Breast epithelium (tissue), 4 donors: ENCODE measurements at places on chromosomes 16 and 17.
A peak's percentile ranks its signal among the peaks of the same experiment; 100 is the strongest.

- H3K4me3 ChIP-seq, result no peak overlapping the region
- H3K27me3 ChIP-seq, result no peaks in the 10 kb centered on the region
- H3K36me3 ChIP-seq, result no peaks in the 10 kb centered on the region
- H3K4me1 ChIP-seq, result peaks cover 10% of the 10 kb centered on the region
- DNase-seq, result no peak
Measured at GRCh38 chr17:82041144-82041814, 3.8 kb upstream of the DCXR start.

DNA sequence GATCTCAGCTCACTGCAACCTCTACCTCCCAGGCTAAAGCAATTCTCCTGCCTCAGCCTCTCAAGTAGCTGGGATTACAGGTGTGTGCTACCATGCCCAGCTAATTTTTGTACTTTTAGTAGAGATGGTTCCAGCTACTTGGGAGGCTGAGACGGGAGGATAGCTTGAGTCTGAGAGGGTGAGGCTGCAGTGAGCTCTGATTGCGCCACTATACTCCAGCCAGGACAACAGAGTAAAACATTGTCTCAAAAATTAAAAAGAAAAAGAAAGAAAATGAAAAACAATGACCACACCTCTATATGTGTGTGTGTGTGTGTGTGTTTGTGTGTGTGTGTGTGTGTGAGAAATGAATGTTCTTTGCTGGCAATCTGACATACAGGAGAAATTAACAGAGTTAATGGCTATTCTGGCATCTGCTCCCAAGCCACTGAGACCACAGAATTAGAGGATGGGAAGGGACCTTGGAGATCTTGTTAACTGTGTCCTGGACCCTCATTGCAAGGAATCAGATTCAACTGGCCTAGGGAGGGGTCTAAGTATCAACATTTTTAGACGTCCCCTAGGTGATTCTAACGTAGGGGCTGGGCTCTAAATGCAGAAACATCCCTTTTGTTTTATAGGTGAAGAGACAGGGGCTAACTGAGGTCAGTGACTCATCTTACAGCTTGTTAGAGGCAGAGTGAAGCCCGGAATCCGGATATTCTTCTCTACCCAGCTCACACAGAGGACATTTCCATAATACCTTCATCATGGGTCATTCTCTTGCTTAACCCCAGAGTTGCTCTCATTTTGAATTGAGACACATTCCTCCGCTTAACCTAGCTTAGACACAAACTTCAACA lies 16.4 kb upstream of the MARCHF10 start:
- no peak for DNase-seq
- no peaks in the 10 kb centered on the region for H3K27me3 ChIP-seq
- no peak overlapping the region for H3K27ac ChIP-seq
- no peak overlapping the region for H3K4me3 ChIP-seq
- H3K4me1 ChIP-seq, result peaks cover 6% of the 10 kb centered on the region

- no peak for DNase-seq
- H3K27me3 ChIP-seq, result no peaks in the 10 kb centered on the region
- H3K4me1 ChIP-seq, result no peaks in the 10 kb centered on the region
- no peaks in the 10 kb centered on the region for H3K36me3 ChIP-seq
- H3K4me3 ChIP-seq, result no peak overlapping the region
Measured at GRCh38 chr17:45814622-45815606, 29.8 kb upstream of the SPPL2C start.

GRCh38 chr17:76395980-76396379 lies 11.6 kb downstream of the SPHK1 start:
- no peaks in the 10 kb centered on the region for H3K4me1 ChIP-seq
- H3K4me3 ChIP-seq, result no peak overlapping the region
- H3K27me3 ChIP-seq, result no peaks in the 10 kb centered on the region
- H3K27ac ChIP-seq, result peak overlapping the region; percentile 30
- peaks cover 5% of the 10 kb centered on the region for H3K36me3 ChIP-seq

DNA sequence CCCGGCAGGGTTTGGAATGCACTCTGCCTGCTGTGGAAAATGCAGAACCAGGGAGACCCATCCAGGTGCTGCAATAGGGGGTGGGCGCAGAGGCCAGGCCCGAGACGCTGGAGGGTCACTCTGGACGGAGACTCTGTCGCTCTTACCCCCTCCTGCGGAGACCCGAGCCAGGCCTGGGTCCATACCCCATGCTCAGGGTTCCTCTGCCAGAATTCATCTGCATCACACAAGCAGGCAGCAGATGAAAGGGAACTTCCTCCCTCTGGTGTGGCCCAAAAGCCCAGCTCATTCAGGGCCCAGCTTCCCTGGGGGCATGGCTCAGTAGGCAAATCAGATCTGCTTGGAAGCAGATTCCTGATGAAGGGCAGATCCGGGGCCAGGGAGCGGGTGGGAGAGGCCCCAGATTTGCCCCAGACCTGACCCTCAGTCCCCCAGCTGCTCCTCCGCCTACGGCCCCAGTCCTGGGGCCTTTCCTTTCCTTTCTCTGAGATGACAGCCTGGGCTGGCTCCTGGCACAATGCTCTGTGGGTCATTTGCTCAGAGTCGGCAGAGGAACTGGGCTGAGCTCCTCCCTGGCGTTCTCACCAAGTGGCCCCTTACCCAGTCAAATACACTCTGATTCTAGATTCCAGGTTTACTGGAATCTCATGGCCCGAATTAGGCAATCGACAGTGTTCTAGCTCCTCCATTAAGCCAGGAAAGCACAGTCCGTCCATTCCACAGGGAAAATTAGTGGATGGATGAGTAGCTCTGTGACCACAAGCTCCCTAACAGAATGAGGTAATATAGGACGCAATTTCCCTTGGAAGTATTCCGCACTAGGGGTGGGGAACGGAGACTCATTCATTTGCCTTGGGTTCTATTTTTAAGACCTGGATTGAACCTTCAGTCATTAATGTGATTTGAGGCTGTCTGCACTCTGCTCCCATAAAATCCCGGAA lies 19.1 kb upstream of the RASD1 start:
- H3K4me3 ChIP-seq, result no peak overlapping the region
- H3K27me3 ChIP-seq, result no peaks in the 10 kb centered on the region
- peaks cover 13% of the 10 kb centered on the region for H3K4me1 ChIP-seq
- H3K27ac ChIP-seq, result peak overlapping the region; percentile 0
- no peak for DNase-seq
- no peaks in the 10 kb centered on the region for H3K36me3 ChIP-seq

GRCh38 chr17:76138234-76138895 lies 2.7 kb downstream of the FOXJ1 start:
- peaks cover 2% of the 10 kb centered on the region for H3K4me1 ChIP-seq
- no peak overlapping the region for H3K27ac ChIP-seq
- no peak for DNase-seq
- H3K27me3 ChIP-seq, result peaks cover 38% of the 10 kb centered on the region
- H3K4me3 ChIP-seq, result no peak overlapping the region

DNA sequence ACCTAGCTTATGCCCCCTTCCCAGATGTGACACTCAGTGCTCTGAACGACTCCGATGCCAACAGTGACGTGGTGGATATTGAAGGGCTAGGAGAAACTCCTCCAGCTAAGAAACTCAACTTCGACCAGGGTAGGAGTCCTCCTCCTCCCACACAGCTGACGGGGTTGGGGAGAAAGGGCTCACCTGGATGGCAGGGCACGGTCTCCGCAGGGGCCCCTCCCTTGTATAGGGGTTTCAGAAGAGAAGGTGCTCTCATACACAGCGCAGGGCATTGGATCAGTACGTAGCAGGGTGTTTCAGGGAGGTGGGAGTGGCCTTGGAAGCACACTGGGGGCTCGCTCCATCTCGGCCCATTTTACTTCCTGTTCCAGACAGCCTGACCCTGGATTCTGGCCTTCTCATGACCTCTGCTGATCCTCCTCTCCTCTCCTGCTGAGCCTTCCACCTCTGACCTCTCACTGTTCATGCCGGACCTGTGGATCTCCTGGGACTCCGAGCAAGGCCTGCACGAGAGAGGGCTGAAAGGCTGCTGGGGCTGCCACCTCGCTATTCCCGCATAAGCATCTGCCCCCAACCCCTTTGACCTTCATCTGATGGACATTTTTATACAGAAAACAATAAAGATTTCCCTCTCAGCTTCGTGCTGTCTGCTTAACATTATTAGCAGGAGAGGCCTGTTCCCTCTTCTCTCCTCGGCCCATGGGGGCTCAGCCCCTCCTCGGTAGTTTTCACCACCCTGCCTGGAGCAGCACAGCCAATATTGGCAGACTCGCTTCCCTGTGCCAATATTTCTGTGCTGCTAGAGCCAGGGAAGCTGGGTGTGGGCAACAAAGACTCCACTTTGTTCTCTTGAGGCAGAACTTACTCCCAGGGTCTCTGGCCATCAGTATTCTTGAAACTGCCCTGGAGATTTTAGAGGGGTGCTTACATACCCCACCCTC lies 4.7 kb downstream of the RNASEK start:
- no peaks in the 10 kb centered on the region for H3K36me3 ChIP-seq
- H3K27ac ChIP-seq, result peak overlapping the region; percentile 97
- H3K4me1 ChIP-seq, result peaks cover 18% of the 10 kb centered on the region
- DNase-seq, result no peak
- no peaks in the 10 kb centered on the region for H3K27me3 ChIP-seq

GRCh38 chr16:55671974-55672280 lies 16.1 kb downstream of the SLC6A2 start:
- no peak overlapping the region for H3K4me3 ChIP-seq
- H3K4me1 ChIP-seq, result peaks cover 7% of the 10 kb centered on the region
- DNase-seq, result no peak
- no peaks in the 10 kb centered on the region for H3K27me3 ChIP-seq

DNA sequence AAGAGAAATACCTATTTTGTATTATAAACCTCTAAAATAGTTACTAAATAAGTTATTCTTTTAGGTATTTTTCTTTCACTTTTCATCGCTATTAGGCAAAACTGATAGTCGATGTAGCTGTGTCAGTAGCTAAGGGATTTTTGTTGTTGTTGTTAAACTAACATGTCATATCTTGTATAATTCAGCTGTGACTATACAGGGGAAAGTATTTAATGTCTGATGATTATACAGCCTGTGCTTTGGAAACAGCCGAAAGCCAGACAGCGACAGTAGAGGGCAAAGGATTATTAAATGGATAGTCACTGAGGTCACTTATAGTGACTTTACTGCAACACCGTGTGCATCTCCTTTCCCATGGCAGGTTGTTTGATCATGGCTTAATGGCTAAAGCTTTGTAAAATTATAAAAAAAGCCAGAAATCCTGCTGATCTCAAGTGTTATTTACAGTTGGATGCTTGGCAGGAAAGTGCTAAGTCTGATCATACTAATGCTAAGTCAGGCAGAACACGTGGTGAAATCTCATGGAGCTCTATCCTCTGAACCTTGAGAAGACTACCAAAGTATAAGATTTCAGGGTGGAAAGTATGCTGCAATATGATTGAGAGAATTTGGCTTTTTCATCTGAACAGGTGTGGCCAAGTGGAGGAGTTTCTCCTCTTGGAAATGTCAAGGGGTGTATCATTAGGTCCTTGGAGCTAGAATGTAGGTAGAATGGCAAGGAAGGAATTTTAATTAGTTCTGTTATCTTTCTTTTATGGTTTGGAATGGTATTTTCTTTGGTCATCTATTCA lies 88.4 kb downstream of the FTO start:
- H3K27ac ChIP-seq, result no peak overlapping the region
- no peak for DNase-seq
- no peak overlapping the region for H3K4me3 ChIP-seq

GRCh38 chr17:75047398-75048098 lies 523 bp downstream of the KCTD2 start:
- H3K4me3 ChIP-seq, result peak overlapping the region; percentile 95
- DNase-seq, result no peak
- peak overlapping the region; percentile 99 for H3K27ac ChIP-seq
- no peaks in the 10 kb centered on the region for H3K36me3 ChIP-seq
- no peaks in the 10 kb centered on the region for H3K27me3 ChIP-seq

DNA sequence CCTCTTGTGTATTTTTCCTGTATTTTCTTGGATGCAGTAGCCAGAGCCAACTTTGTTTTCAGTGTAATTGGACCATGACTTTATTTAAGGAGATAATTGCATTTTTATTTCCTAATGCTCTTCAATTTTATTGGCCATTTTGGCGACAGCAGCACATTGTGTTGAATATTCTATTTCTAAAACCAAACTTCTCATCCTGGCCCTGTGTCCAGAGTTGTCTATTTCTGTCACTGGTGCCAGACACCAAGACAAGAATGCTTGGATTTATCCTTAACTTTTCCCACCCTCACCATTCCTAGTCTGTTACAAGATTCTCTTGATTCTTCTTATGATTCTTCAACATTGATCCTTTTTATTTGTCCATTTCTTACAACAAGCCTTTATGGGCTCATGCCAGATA lies 37.1 kb downstream of the ARHGAP44 start:
- no peaks in the 10 kb centered on the region for H3K36me3 ChIP-seq
- no peaks in the 10 kb centered on the region for H3K27me3 ChIP-seq
- no peaks in the 10 kb centered on the region for H3K4me1 ChIP-seq
- no peak overlapping the region for H3K4me3 ChIP-seq
- DNase-seq, result no peak
- no peak overlapping the region for H3K27ac ChIP-seq

GRCh38 chr17:27549251-27549893 lies 81.6 kb upstream of the LGALS9 start:
- no peak for DNase-seq
- H3K27ac ChIP-seq, result no peak overlapping the region
- H3K4me1 ChIP-seq, result peaks cover 6% of the 10 kb centered on the region
- H3K36me3 ChIP-seq, result no peaks in the 10 kb centered on the region
- H3K4me3 ChIP-seq, result no peak overlapping the region

DNA sequence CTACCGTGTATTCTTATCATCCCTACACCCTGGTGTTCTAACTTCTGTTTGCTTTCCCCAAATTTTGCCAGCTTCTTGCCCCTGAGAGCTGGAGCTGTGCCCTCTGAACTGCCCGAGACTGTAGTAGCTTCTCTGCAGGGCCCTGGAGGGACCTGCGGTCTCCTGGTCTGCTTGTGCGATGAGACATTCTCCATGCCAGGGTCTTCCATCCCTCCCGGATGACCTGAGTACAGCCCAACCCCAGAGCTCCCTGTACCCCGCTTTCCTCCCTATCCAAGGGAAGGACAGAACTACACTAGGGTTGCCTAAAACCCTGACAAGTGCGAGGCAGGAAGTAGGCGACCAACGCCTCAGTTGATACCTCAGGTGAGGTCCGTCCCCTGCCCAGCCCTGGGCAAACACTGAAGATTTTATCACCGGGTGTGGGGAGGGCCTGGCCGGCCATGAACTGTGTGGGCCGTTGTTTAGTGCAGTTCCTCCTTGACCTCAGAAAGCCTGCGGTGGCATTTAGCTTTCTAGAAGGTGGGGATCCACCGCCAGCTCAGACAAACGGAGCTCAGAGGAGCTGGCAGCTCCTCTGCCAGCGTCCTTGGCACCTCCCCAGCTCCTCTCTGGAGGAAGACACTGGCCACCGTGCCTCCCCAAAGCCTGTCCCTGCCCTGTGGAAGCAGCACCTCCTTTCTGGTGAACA lies 13.7 kb downstream of the CANT1 start:
- no peak overlapping the region for H3K4me3 ChIP-seq
- H3K27me3 ChIP-seq, result no peaks in the 10 kb centered on the region
- H3K27ac ChIP-seq, result peak overlapping the region; percentile 69

DNA sequence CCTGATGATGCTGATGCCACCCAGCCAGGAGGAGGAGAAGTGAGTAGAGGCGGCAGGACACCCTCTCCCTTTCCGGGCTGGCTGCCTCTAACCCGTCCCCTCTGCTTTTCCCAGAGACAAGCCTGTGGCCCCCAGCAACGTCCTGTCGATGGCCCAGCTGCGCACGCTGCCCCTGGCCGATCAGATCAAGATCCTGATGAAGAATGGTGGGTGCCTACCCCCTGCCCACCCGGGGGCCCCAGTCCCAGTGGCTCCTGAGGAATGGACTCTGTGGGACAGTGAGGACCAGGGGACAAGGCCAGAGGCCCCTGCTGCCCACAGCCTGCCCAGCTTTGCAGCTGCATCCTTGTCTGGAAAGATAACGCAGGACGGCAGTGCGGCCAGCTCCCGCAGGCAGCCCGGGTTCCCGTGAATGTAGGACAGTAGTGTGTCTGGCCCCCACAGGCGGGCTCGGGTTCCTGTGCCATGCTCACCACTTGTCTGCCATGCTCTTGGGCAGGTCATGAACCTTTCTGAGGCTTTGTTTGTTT lies 19.9 kb downstream of the POLR3E start:
- no peak for DNase-seq
- H3K27ac ChIP-seq, result no peak overlapping the region

GRCh38 chr17:73090396-73091202 lies 1.9 kb downstream of the SLC39A11 start:
- peak overlapping the region; percentile 23 for H3K27ac ChIP-seq
- DNase-seq, result no peak
